ENCODE measurements at places on chromosomes 12 and 14.

- no peak for DNase-seq
Measured at GRCh38 chr14:58281969-58282368, 16.4 kb upstream of the ARID4A start.

- DNase-seq: peak; percentile 84
Measured at GRCh38 chr14:50697659-50698290, 29.7 kb upstream of the SAV1 start.

- DNase-seq: no peak
Measured at GRCh38 chr12:131115766-131116467, 162.2 kb downstream of the ADGRD1 start.

GRCh38 chr14:53127832-53128231 is 25.3 kb downstream of the DDHD1 start:
- DNase-seq: no peak

GRCh38 chr14:30657606-30658163 is 35.6 kb downstream of the SCFD1 start:
- peak; percentile 4 for DNase-seq

GRCh38 chr14:104687601-104688504 is 1.6 kb upstream of the INF2 start:
- no peak for DNase-seq

- DNase-seq: no peak
Measured at GRCh38 chr14:45242706-45243105, 10.3 kb downstream of the MIS18BP1 start.

DNA sequence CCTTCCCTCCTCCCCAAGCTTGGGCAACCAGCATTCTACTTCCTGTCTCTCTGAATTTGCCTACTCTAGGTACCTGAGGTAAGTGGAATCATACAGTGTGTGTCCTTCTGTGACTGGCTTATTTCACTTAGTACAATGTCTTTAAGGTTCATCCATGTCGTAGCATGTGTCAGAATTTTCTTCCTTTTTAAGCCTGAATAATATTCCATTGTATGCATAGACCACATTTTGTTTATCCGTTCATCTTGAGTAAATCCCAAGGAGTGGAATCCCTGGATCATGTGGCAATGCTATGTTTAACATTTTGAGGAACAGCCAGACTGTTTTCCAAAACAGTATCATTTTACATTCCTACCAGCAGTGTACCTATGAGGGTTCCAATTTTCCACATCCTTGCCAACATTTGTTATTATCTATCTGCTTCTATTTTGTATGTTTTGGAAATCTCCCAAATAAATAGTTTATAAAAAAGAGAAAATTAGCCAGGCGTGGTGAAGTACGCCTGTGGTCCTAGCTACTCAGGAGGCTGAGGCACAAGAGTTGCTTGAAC is 12.4 kb downstream of the HSP90AA1 start:
- DNase-seq: no peak

DNA sequence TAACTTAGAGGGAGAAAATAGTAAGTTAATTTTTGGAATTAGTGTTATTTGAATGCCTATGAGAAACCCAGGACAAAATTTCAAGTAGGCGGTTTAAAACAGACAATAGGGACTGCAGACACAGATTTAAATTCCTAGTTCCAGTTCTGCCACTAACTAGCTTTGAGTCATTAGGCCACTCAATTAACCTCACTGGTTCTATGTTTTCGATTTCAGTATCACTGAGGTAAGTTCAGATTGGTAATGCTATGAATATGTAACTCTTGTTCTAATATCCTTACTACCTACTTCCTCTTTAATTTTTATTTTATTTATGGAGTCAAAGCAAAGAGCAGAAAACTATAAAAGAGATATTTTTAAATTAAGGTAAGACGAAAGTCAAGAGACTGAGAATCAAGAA is 52.6 kb downstream of the GALC start:
- DNase-seq: no peak

GRCh38 chr12:93234641-93235040 is 143.1 kb upstream of the NUDT4 start:
- no peak for DNase-seq

DNA sequence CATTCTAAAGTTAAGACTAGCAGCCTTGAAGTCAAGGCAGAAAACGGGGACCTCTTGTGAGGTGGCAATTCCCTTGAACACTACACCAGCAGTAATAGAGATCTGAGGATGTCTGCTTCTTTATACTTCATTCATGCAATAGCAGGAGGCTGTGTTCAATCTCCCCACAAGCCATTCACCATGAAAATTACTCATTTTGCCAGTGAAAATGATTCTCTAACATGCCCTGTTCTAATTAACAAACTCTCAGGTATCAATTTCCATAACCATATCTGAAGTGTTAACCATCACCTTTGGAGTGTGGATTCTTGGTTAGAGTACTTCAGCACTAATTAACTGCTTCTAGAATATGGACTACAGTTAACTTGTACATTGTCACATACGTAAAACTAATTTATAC is 3.4 kb upstream of the GLIPR1 start:
- DNase-seq: no peak

GRCh38 chr12:112130441-112130998 is 5.2 kb downstream of the TRAFD1 start:
- no peak for DNase-seq

DNA sequence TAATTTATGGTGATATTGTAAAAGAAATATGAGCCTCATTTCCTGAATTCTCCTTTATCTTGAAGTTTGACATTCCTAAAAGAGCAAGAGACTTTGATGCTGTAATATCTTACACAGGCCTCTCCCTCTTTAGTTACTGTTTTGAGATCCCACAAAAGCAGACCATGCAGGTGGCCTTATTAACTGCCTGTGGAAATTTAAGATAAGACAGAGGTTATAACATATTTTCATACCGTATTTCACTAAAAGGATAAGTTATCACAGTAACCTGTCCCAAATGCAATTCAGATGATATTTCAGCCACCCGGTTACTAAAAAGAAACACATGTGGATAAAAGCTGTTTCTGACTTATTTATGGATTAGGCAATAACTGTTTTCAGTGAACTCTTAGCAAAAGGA is 150.1 kb downstream of the NAV3 start:
- DNase-seq: no peak

GRCh38 chr14:24185026-24185425 is 3.6 kb downstream of the IPO4 start:
- no peak for DNase-seq

DNA sequence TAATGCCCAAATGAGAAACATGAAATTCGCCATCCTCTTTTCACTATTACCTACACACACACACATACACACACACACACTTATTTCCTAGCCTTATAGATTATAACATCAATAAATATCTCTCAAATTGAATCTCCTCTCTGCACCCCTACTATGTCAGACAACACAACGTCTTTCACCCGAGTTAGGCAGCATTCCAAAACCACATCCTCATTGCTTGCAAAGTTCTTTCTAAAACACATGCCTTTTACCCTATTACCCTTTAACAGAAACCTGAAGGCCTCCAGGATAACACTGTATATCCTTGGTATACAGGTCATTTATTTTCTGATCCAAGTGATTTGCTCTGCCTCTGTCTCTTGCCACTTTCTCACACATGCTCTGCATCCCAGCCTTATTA is 56.3 kb downstream of the KCNH5 start:
- DNase-seq: peak; percentile 53

DNA sequence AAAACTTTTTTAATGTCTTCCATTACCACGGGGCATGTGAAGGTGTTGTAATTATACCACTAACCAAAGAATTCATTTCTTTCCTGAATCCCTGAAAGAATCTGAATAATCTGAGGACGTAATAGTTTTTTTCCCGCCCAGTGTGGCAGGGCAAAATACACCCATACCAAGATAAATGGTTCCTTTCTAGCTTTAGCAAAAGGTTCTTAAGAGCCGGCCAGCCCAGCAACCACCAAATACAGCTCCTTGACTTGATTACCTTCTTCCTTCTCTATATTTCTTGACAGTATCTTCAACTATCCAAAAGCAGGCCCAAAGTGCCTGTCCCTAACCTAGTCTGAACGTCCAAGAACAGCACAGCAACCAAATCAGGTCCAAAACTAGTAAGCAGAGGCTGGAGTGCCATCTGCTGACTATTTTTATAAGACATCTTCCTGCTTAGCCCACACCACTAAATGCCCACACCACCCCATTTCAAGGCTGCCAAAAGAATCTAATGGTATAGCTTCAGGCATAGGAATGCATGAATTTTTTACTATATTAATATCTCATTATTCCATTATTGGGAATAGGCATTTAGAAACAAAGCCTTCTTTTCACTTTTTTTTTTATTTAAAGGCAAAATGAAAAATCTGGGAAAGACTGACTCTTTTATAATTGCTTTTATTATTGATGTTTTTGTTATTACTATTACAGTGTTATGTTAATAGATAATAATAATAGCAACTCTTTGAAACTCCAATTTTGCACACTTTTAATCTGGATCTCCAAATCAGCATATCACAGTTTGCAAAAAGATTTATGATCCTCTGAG is 524.4 kb downstream of the MED13L start:
- DNase-seq: peak; percentile 75

GRCh38 chr14:81305743-81306142 is 85.0 kb upstream of the GTF2A1 start:
- DNase-seq: no peak

- no peak for DNase-seq
Measured at GRCh38 chr12:120984351-120984898, 6.1 kb downstream of the HNF1A start.

- DNase-seq: no peak
Measured at GRCh38 chr12:94498073-94498472, 38.4 kb upstream of the CEP83 start.

- DNase-seq: no peak
Measured at GRCh38 chr12:89081719-89082369, 270.5 kb downstream of the DUSP6 start.

GRCh38 chr14:65972891-65973290 is 513.3 kb upstream of the CCDC196 start:
- peak; percentile 84 for DNase-seq

DNA sequence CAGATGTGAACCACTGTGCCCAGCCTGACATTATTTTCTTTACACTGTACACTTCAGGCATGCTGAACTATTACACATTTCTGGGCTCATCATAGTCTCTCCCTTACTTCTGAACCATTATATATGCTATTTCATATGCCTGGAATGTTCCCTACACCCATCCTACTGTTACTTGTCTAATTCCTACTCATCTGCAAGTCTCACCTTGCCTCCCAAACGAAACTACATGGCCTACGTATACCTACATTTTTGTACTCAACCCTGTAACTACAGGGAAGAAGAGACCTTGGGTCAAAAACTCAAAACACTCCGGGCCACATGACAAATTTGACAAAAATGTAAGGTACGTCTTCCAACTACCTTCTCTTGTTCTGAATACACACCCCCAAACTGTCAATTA is 9.5 kb upstream of the EEA1 start:
- DNase-seq: no peak

DNA sequence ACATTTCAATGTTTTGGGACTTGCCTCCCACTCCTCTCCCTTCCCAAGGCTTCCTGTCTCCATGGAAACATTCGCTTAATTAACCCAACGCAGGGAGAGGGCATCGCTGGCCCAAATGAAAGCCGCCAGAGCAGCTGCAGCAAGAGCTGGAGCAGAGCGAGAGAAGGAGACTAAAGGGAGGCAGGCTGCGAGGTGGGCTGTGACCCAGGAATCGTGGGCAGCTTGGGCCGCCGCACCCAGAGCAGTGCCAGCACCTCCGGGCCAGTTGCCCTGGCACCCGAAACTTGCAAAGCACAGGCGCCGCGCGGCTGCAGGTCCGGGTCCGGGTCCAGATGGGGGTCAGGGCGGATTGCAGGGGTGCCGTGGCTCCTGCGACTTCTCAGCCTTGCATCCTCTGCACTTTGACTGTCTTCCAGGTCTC is 43.5 kb upstream of the PTPRQ start:
- DNase-seq: no peak

DNA sequence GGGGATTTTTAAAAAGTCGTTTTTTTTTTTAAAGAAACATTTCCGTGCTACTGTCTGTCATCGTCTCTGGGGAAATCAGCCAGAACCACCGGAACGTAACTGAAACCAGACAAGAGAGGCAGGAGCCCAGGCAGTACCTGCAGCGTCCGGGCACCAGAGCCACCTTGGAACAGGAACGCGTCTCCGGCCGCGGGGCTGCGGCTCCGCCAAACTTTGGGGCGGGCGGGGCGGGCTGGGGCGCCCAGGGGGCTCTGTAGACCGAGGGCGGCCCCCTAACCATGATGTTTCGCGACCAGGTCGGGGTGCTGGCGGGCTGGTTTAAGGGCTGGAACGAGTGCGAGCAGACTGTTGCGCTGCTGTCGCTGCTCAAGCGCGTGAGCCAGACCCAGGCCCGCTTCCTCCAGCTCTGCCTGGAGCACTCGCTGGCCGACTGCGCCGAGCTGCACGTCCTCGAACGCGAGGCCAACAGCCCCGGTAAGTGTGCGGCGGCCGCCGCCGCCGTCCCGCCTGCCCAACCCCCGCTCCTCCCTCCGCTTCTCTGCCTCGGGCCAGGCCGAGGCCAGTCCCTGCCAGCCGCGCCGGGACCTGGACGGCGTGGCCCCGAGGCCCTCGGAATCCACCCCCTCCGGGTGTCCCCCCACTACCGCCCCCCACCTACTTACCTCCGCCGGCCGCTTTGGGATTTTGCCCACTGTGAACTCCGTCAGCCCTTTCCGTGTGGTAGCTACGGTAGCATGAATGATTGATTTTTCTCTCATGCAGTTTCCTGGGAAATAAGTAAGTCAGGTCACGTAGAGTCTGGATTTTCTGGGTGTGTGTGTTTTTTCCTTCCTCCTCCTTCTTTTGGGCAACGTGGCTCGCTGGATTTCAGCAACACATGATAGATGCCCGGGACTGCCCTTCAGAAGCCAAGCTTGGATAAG is 972 bp downstream of the SAMD4A start:
- DNase-seq: peak; percentile 56

DNA sequence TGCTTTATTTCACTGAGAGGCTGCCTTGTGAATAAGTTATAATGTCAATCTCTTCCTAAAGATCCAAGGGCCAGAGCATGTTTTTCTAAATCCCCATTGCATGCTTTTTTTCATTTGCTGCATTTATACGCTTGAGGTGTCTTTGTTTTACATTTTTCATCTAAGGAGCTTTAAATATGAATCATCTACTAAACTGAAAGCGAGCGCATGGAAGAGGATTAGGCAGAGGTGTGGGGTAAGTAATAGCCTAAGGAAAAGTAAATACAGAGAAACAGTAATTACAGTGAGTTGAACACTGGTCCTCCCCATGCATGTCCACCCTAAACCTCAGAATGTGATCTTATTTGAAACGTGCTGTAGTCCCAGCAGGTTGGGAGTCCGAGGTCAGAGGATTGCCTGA is 76.4 kb upstream of the METAP2 start:
- no peak for DNase-seq

- DNase-seq: no peak
Measured at GRCh38 chr12:49000346-49000745, 1.2 kb upstream of the DDN start.
